Endothelial cell of umbilical vein (primary cell): ENCODE measurements at places on chromosomes 1 and 21. TPM values are rescaled to one million over a fixed set of nuclear protein-coding genes. Genes with fewer than 3 reads are reported as not detected.
A peak's percentile ranks its signal among the peaks of the same experiment; 100 is the strongest.

The CNTN2 gene
- total RNA-seq = not detected in 2 replicates

The CNKSR1 gene
- total RNA-seq = not detected in 2 replicates

DNA sequence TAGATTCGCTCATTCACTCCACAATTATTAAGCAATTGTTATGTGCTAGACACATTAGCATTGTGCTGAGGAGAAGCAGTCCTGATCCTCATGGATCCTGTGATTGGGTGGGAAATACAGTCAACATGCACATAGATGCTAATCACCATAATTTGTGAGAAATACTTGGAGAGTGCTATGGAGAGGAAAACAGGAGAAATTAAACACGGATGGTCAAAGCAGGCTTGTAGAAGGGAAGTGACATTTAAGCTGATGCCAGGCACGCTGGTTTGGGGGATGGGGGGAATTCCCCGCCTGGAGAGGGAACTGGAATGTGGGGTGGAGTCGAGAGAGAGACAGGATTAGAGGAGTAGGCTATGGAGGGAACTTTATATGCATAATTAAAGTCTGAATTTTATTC, 52.2 kb upstream of the L1TD1 start:
- DNase-seq = no peak

- DNase-seq = no peak
These were observed 60.9 kb upstream of the PODN start for GRCh38 chr1:53001128-53001527.

- peak; percentile 71 for DNase-seq
These were observed 514 bp downstream of the TPRG1L start for GRCh38 chr1:3625151-3625907.

DNA sequence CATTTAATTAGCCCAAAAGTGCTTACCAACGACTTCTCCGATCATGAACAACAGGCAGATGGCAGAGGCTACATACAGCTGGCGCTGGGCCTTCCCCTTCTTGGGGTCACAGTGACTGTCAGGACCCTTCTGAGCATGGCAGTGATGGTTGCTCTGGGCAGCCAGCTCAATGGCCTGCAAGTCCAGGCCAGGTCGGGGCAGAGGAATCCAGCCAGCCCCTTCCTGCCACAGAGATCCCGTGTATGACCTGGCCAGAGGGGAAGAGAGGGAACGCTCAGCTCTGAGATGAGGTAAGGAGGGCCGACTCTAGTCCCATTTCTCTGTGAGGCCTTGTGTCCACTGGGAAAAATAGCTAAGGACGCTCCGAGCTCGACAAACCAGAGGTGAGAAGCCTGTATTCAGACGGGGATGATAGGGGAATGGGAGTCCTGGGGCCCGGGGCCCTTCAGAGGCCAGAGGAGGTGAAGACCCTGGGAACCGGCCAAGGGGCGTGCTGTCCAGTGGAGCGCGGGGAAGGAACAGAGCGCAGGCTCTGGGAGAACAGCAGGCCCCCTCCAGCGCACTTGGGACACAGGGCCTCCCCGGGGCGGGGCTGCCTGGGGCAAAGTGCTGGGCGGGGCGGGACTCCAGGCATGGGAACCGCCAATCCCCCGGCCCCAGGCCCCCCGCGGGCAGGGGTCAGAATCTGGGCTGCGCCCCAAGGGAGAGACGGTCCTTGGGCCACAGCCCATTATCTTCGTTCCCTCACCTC, 772 bp downstream of the SLC30A2 start:
- no peak for DNase-seq
